ENCODE measurements at places on chromosomes 1 and 21. TPM values are rescaled to one million over a fixed set of nuclear protein-coding genes. Genes with fewer than 3 reads are reported as not detected.

Gene MYOM3
- total RNA-seq, result 14.2 TPM

Gene KCNE1
- not detected for total RNA-seq

Gene CHD5
- total RNA-seq, result 0.98 TPM

Gene PGBD2
- total RNA-seq, result 8.6 TPM

Gene ZNF648
- total RNA-seq, result not detected

Gene PTGFRN
- 44.5 TPM for total RNA-seq

Gene TMEM54
- total RNA-seq, result 47.5 TPM

DNA sequence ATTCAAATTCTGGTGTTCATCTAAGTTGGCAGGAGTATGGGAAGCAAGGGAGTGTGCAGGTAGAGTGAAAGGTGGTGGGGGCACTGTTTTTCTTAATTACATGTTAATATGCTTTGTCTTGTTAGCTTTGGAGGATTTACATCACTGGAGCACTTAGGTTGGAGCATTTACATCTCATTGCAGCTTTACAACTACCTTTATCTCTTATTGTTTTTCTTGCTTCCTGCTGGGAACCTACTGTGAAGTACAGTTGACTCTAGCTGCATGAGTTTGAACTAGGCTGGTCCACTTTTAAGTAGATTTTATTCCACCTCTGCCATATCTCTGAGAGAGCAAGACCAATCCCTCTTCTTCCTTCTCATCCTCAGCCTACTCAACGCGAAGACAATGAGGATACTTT lies 554.8 kb upstream of the B3GALT2 start:
- DNase-seq, result no peak

GRCh38 chr1:223358826-223359225 lies 5.2 kb downstream of the SUSD4 start:
- DNase-seq, result peak; percentile 15

GRCh38 chr1:16967095-16967575 lies 13.3 kb downstream of the MFAP2 start:
- peak; percentile 25 for DNase-seq

DNA sequence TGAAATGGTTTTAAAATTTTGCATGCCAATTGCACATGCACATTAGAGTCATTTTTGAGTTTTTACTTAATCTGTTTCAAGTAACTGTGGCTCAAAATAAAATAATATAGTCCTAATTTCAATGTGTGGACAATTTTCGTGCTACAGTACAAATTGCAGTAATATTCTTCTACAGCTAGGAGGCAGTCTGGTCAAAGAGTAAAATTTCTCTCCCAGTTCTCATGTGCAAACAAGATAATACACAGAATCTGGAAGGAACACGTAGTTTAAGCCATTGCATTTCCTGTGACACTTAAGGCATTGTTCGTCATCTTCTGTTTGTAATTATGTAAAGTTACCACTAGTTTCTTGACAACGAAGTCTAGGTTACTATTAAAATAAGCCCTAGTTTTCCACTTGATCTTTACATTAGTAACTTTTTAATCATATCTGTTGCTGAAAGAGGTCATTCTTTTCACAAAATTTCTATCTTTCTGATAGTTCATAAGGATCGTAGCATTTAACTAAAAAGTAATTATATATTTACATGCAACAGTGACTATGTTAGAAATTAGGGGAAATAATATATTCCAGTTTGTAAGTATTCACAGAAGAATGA lies 28.9 kb downstream of the ODR4 start:
- DNase-seq, result peak; percentile 66

DNA sequence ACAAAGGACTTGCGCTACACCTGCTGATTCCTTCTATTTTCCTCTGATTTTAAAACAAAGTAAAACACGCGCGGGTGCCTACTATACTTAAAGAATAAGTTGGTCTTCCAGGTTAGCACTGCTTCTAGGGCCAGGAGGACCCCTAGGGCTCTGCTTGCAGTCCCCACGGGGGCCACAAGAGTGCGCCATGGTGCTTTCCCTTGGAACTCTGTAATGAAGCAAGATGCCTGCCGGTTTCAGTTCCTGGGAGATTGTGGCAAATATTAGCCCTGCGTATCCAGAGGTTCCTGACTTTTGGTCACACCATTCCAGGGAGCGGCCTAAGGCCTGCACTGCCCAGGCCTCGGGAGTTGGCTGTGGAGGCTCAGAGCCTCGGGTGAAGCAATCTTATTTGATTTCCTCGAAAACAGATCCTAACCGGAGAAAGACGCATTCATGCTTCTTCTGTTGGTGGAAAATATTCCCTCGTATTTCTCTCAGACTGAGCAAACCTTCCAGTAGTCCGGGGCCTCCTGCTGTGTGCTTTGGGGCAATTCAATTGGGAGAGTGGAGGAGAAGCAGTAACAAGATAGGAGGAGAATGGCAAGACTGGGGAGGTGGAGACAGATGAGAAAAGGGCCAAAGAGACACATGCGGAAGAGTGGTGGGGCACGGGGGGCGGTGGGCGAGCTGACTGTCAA lies 25.3 kb downstream of the ADAM30 start:
- DNase-seq, result peak; percentile 66

- DNase-seq, result no peak
Observed at GRCh38 chr1:44505210-44505993, 100.3 kb downstream of the RNF220 start.

- DNase-seq, result no peak
Observed at GRCh38 chr21:38992737-38993136, 187.0 kb downstream of the ETS2 start.

DNA sequence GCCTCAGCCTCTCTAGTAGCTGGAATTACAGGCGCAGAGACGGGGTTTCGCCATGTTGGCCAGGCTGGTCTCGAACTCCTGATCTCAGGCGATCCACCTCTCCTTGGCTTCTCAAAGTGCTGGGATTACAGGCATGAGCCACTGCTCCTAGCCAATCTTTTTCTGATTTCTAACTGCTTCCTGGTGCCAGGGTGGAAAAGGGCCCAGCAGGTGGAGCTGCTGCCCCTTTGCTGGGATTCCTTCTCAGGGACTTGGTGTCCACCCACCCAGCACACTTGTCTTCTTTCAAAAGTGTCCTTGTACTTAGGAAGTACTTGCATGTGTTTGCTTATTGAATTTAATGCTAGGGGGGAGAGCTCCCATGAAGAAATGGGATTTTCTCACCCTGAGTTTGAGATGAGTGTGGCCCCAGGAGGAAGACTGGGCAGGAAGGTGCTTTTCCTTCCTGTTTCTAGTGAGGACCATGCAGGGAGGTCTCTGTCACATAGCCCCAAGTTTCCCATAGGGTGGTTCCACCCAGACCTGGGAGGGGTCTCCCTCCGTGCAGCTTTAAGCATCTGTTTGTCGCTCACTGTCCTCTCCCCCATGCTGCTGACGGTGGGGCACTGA lies 14.2 kb downstream of the UTP11 start:
- peak; percentile 53 for DNase-seq

DNA sequence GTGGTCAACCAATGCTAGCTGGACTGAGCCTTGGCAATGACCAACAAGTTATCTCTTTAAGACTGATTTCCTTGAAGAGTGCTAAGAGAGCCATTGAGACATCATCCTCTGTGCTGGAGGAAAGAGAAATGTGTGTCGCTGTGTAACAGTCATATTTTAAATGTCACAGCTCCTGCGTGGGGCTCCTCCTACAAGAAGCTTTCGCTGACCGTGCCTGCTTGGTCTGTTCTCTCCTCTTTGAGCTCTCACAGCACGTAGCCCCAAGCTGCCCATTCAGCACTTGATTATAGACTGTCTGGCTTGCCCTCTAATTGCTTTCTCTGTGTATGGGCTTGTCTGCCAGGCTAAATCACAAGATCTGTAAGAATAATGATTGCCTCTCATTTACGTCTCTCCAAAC lies 221.3 kb downstream of the FOXD2 start:
- DNase-seq, result no peak

GRCh38 chr1:223765036-223765718 lies 52.8 kb downstream of the CAPN2 start:
- DNase-seq, result no peak

DNA sequence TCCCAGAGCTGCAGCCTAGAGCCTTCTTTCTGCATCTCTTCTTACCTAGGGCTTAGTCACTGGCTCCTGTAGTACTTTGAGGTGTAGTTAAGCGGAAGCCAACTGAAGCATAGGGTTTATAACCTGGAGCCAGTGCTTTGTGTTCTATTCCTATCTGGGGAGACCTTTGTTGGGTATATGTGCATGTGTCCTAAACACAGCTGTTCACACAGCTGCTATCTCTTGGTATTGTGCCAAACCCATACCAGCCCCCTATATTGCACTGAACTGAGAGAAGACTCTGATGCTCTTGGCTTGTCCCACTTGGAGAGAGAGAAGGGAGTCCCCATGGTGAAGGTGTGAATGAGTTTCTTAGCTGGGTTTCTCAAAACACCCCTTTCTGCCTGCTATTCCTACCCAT lies 17.2 kb upstream of the NFASC start:
- DNase-seq, result no peak

DNA sequence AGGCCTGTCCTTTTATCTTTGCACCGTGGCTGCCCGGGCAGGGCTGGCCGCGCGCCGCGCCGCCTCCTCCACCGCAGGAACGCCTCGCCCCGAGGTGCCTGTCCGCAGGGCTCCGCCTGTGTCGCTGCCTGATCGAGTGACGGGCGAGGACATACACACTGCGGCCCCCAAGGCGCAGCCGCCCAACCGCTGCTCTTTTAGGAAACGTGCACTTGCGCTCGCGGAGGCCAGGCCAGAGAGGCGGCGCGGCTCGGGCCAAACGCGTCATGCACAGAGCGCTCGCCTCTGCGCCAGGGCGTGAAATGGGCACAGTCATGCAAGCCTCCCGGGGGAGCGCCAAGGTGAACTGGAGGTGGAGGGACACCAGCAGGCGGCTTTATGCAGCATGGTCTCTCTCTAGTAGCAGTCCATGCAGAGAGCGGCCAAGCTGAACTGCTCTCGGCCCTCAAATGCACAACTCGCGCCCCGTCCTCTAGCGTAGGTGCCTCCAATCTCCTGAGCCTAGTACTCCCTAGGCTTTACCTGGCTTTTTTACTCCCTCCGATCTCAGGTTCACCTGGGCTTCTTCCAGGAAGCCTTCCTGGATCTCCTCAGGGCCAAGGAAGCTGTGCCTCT lies 12.9 kb downstream of the TRABD2B start:
- DNase-seq, result no peak

- DNase-seq, result no peak
Observed at GRCh38 chr1:24348196-24348595, 29.0 kb downstream of the GRHL3 start.

- no peak for DNase-seq
Observed at GRCh38 chr1:28297826-28298225, 31.0 kb upstream of the MED18 start.

- DNase-seq, result no peak
Observed at GRCh38 chr1:180928331-180929230, 15.9 kb downstream of the KIAA1614 start.

DNA sequence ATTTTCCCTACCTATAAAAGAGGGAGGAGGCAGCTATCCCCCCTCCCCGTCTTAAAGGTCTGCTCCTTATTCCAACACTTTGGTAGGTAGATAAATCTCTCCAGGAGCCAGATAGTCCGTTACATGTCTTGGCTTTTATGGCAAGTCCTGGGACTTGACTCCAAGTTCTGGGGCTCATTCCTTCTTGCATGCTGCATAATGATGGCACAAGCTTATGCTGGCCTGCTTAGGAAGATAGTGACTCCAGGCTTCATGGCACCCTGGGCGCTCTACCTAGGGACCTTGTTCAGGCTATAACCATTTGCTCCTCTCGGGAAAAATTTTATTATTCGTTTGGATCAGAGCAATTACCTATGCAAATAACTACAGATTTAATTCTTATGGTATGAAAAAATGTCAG lies 3.7 kb downstream of the SLAMF1 start:
- no peak for DNase-seq

DNA sequence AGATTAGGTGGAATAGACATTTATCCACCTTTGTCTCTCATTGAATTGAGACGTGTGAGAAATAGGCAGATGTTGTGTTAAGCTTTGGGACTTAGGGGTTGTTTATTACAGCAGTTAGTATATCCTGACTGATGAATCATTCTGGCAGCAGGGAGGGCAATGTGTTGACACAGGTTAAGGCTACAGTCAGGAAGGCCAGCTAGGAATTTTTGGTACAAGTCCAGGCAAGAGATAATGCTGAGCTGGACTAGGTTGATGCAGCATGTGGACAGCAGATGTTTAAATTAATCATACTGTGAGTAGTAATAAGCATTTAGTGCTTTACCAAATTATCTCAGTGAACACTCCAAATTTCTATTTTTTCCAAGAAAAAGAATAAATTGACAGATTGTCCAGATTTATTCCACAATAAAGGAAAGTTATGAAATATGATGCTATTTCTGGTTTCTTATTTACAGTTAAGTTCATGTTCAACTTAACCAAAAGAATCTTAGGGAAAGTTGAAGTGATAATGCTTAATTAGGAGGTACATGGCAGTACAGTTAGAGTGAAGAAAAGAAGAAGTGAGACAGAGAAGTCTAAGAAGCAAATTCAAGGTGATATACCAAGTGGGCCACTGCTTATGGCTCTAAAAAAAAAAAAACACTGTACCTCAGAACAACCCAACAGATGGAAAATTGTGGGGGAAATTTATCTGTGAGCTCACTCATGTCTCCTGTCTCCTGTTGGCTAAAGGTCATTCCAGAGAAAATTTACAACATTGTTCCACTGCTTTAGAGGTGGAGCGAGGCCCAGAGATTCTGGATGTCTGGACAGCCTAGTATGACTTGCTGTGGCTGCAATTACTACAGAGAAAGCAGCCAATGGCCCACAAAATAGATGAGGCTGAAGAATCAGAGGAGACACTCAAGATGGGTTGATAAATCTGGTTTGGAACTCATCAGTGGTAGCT lies 102.7 kb upstream of the C21orf91 start:
- DNase-seq, result peak; percentile 62

DNA sequence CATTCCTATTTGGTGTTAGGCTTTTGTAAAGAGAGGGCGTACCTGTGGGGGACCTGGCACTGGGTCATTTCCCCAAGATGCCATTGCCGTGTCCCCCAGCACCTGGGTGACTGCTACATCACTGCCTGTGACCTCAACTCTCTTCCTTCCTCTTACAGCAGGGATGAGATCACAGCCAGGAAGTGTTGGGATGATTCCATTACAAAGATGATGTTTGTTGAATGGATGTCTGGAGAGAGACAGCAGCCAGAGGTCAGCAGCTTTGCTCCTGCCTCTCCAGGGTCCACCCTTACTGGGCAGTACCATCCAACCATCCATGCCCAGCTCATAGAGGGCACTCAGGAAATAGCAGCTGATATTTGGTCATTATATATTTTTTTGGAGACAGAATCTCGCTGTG lies 35.1 kb downstream of the TMEM51 start:
- DNase-seq, result peak; percentile 35

All from A172 (cell line).